ENCODE measurements at places on chromosomes 2 and 18. TPM values are rescaled to one million over a fixed set of nuclear protein-coding genes. Genes with fewer than 3 reads are reported as not detected.

The CYP1B1 gene
- 18.5 TPM for polyA plus RNA-seq

The MRO gene
- polyA plus RNA-seq = 92.8 TPM

The COL5A2 gene
- polyA plus RNA-seq = 24.7 TPM

DNA sequence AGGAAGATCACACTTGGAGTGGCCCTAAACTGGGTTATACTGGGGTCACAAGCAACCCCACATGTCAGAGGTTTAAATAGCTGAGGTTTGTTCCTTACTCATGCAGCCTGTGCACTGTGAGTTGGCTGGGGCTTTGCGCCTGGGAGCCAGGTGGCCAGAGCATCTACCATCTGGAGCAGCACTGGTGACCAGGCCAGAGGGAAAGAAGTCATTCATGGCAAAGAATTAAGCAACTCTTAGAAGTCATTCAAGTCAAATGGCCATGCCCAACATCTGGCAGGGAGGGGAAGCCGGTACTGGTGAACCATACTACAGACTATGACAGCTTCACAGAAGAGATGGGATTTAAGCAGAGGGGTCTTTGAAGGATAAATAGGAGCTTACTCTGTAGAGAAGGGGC, 90.7 kb downstream of the POLR1A start:
- no peak for DNase-seq

DNA sequence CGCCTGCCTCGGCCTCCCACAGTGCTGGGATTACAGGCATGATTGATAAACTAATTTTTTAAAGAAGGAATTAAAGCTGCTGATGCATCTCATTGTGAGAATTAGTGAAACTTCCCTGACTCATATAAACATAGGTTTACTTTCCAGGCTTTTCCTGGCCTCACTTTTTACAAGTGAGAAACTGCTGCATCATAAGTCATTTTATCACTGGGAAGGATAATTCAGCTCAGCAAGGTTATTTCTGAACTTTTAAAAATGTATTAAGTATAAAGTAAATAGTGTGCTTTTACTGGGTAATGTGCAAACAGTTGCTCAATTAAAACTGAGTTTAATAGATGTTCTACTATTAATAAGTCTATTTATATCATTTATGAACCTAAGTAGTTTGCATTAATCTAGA, 1130.3 kb upstream of the CDH2 start:
- no peak for DNase-seq

DNA sequence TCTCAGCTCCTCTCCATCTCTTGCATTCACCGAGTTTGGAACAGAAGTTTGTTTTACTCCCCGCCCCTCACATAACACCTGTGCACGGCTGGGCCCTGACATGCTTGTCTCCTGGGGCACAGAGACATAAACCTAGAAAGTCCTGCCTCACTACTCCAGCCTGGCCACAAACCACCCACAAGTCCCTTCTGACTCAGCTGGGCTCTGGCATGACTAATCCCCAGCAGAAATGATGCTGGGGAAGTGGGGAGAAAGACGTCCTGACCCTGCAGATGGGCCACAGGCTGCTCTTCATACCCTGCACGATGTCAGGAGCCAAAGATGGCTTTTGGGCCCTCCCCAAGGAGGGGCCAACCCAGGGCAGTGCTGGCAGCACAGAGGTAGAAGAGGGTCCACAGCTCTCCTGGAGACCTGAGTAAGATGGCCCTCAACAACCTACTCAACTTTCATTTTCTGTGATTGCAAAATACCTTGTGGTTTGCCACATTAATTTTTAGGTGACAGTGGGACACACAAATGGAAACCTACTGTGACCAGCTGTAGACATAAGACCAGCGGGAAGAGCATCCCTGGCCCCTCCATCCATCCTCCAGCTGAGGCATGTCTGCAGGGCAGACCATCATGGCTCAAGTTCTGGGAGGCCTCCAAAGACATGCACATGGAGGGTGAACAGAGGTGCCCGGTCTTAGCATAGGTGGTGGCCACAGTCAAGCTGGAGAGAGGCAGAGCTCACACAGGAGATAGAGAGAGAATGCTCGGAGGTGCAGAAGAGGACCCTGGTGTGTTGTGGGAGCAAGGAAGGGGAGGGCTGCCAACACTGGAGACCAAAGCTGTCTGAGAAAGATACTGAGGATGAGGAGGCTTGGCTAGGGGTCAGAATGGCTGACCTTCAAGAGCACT, 40.0 kb downstream of the DNMT3A start:
- no peak for DNase-seq

DNA sequence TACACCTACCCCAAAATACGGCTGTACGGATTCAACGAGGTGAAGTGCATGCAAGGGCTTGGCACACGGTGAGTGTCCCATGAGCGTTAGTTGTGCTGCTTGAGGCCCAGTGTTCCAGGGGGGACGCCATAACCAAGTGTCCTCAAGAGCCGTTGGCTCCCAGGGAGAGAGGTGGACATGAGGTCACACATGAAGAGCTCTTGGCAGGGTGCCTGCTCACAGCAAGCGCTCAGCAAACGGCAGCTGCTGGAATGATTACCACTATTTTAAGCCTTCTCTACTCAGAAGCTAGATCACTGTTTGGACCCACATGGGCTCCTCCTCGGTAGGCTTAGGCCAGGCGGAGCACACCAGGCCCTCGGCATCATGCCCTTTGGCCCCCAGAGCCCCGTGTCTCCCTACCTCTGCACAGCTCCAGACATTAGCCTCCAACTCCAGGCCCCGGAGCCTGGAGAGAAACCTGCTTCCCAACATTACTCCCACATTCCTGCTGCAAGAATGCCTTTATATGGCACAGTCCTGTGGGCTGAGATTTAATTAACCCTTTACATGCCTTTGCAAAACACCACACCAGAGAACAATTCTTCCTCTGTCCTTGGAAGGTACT, 68.4 kb upstream of the PPP1CB start:
- peak; percentile 89 for DNase-seq

DNA sequence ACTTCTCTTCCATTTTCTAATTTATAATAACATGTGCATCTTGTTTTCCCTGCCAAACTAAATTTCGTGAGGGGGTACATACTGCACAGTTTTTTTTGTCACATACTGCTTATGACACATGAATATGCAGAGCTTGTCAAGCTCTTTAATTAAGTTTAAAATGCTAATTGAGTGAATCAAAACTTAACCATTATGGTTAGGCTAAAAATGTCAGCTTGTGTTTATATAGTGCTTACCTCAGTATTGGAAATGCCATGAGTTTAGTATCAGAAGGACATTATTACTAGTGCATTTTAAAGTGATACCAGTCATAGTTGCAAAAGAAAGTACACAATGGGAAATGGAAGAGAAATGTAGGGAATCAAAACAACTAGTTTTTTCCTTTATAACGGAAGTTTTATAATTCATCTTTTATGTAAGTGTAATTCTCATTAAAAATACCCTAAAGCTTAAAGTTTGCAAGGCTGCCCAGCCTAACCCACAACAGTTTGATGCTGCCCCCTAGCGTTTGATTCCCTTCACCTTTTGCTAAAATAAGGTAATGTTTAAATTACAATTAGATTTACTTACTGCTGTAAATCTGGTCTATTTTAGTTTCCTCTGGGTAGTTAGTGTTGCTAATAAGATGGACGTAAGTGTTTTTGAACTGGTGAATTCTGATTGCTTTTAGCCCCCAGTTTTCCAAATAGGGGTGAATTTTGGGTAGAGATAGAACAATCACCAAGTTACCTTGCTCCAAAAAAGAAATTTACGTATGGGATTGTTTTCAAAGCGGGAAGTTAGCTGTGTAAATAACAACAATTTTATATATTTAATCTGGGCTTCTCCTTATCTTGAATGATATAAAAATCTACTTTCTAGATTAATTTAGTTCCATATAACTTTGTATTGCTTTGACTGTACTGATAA, 3.2 kb downstream of the SLC39A10 start:
- peak; percentile 90 for DNase-seq

Data from testis (tissue), 5 donors.